Progenitor cell of endocrine pancreas (in vitro differentiated cells): ENCODE measurements at places on chromosomes 7 and 10.

DNA sequence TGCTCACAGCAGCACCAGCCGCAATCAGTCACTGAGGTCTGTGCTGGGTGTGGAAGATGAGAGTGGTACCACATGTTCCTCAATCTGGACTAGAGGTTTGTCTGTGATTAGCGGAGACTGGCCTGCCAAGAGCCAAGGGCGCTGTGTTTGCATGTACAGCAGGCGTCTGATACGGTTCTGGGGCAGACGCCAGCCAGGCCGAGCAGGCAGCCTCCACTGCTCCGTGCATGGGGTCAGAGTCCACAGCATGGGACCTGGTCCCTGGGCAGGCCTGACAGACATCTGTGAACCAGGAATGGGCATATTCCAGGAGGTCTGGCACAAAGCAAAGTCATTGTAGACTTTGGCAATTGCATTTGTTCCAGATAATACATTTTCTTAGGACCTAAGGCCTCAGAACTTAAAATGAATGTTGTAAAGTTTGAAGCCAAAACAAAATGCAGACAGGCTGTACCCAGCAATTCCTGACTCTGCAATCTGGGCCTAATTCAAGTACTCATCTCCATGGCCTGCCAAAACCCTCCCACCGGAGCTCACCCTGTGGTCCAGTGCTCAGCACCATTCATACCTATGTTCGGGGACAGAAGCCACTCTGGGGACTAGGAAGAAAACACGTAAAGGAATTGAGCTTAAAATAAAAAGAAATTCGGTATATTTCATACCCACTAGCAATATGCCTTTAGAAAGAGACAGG is 50.0 kb upstream of the FAM20C start:
- H3K4me3 ChIP-seq = no peak overlapping the region
- no peak overlapping the region for H3K27ac ChIP-seq
- H3K4me1 ChIP-seq = peaks cover 7% of the 10 kb centered on the region
- no peak for DNase-seq
- peaks cover 12% of the 10 kb centered on the region for H3K36me3 ChIP-seq
- peaks cover 8% of the 10 kb centered on the region for H3K27me3 ChIP-seq

DNA sequence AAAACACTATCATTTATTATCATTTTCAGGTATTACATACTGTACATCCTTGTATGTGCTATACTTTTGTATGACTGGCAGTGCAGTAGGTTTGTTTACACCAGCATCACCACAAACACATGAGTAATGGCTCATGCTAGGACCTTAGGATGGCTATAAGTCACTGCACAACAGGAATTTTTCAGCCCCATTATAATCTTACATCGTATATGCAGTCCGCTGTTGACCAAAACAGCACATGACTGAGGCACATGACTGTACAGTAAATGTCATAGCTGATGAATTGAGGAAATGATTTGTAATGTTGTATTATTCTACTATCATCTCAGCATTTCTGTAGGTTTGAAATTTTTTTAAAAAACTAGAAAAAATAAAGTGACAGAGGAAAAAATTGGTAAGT is 38.6 kb downstream of the BPGM start:
- H3K4me1 ChIP-seq = peaks cover 2% of the 10 kb centered on the region
- H3K4me3 ChIP-seq = no peak overlapping the region
- no peak for DNase-seq
- no peaks in the 10 kb centered on the region for H3K36me3 ChIP-seq

GRCh38 chr7:107043491-107043890 is 1.0 kb upstream of the PRKAR2B start:
- H3K4me3 ChIP-seq = peak overlapping the region; percentile 68
- peaks cover 18% of the 10 kb centered on the region for H3K4me1 ChIP-seq
- no peak for DNase-seq
- peaks cover 1% of the 10 kb centered on the region for H3K36me3 ChIP-seq
- H3K27ac ChIP-seq = no peak overlapping the region

- H3K27me3 ChIP-seq = no peaks in the 10 kb centered on the region
- no peak for DNase-seq
- no peaks in the 10 kb centered on the region for H3K4me1 ChIP-seq
- no peak overlapping the region for H3K4me3 ChIP-seq
These were observed 81.0 kb downstream of the SAMD9 start for GRCh38 chr7:93036807-93037206.

DNA sequence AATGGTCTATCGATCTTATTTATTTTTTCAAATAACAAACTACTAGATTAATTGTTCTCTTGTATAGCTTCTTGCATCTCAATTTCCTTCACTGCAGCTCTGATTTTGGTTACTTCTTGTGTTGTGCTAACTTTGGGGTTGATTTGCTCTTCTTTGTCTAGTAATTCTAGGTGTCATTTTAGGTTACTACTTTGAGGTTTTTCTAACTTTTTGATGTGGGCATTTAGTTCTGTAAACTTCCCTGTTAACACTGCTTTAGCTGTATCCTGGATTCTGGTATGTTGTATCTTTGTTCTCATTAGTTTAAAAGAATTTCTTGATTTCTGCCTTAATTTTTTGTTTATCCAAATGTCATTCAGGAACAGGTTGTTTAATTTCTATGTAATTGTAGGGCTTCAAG is 1188.0 kb downstream of the DNAJB9 start:
- no peaks in the 10 kb centered on the region for H3K27me3 ChIP-seq
- no peak for DNase-seq
- no peaks in the 10 kb centered on the region for H3K4me1 ChIP-seq
- H3K27ac ChIP-seq = no peak overlapping the region
- H3K4me3 ChIP-seq = no peak overlapping the region

- H3K27ac ChIP-seq = no peak overlapping the region
- H3K27me3 ChIP-seq = no peaks in the 10 kb centered on the region
- DNase-seq = no peak
- peaks cover 11% of the 10 kb centered on the region for H3K4me1 ChIP-seq
- H3K36me3 ChIP-seq = no peaks in the 10 kb centered on the region
- no peak overlapping the region for H3K4me3 ChIP-seq
These were observed 223.9 kb downstream of the GPR158 start for GRCh38 chr10:25398680-25399079.

DNA sequence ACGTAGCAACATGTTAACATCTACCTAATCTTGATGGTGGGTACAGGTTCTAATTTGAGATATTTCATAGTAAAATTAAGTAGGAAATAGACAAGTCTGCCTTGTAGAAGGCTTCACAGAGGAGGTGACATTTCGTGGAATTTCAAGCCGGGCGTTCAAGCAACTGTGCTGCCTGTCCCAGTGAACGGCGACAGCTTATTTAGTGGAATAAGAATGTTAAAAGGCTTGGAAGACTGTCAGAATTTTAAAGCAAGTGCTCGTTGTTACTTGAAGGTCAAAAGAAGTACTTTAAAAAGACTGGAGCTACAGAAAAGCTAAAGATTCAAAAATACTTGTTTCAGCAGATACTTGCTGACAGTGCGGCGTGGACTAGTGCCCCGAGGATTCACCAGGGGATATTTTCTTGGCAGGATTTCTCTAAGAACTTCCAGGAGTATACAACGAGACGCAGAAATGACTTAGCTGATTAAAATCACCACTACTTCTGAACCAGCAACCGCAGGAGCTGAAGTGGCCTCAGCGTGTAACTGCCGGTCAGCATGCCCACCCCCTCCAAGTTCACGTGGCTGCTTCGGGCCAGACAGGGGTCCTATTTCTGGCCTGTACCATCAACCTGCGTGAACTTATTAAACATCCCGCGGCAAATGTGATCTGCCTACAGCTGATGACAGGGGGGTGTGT is 46.5 kb downstream of the CTBP2 start:
- no peaks in the 10 kb centered on the region for H3K27me3 ChIP-seq
- H3K36me3 ChIP-seq = peaks cover 20% of the 10 kb centered on the region
- H3K27ac ChIP-seq = peak overlapping the region; percentile 3
- no peak overlapping the region for H3K4me3 ChIP-seq

DNA sequence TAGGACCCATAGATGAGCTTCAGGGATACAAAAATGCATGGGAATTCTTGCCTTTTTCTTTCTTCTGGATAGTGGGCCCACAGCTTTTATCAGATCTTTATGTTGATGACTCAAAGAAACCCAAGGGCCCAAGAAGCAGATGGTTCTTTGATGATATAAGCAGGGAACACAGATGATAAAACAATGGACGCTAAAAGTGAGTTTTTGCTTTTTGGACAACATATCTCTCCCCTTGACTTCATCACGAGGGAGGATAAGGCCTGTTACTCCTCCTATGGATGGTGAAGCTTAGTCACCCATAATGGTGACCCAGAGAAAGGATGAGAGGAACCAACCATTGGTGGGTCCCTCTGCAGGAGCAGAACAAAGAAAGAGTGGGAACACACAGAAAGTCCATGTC is 6.5 kb upstream of the OGA start:
- H3K36me3 ChIP-seq = peaks cover 2% of the 10 kb centered on the region
- H3K4me3 ChIP-seq = no peak overlapping the region
- peaks cover under 1% of the 10 kb centered on the region for H3K4me1 ChIP-seq

DNA sequence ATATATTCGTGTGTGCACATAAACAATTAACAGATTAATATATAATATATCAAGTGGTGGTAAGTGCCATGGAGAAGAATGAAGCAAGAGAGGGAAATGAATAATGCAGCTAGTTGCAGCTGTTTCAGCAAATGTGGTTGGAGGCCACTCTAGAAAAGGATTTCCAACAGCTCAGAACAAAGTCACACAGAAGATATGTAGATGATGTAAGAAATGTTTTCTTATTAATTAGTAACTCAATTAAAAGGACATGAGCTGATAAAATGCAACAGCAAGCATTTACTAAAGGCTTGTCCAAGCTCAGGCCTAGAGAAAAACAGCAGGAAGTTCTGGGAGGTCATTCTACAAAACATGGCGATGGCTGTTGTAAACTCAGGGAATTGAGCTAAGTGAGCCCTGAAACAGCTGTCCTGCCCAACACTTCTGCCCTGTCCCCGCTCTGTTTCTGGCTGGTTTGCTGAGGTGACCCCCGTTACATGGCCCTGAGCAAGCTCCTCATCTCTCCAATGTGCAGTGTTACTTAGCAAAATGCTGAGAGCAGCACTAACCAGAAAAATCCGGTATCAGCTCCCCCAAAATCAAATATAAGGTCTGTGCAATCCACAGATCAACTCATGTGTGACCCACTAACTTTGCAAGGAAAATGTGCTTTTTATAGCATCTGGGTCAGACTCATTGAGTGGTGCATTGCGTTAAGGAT is 23.4 kb upstream of the C10orf67 start:
- no peaks in the 10 kb centered on the region for H3K4me1 ChIP-seq
- H3K4me3 ChIP-seq = no peak overlapping the region
- H3K27me3 ChIP-seq = peaks cover 8% of the 10 kb centered on the region
- no peak for DNase-seq

DNA sequence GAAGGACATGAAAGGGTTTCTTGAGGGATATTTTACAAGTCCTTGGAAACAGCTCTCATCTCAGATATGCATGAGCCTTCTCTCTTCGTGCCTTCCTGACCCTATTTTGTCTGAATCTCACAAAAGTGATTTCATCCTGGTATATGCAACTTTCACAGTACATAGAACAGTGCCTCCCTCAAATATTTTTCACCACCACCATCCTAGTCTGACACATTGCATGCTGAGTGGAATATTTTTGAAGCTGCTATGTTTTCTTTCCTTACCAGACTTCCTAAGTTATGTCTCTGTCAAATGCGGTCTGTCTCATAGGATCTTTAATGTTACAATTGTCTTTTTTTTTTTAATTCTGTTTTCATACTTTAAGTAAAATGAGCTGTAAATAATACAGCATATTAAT is 673.3 kb upstream of the LRRN3 start:
- no peaks in the 10 kb centered on the region for H3K36me3 ChIP-seq
- peaks cover 15% of the 10 kb centered on the region for H3K4me1 ChIP-seq
- H3K27me3 ChIP-seq = peaks cover 11% of the 10 kb centered on the region
- DNase-seq = no peak
- H3K4me3 ChIP-seq = no peak overlapping the region

GRCh38 chr10:120511165-120511564 is 54.1 kb downstream of the PLPP4 start:
- no peaks in the 10 kb centered on the region for H3K4me1 ChIP-seq
- no peak overlapping the region for H3K27ac ChIP-seq

GRCh38 chr10:31031205-31031557 is 484 bp downstream of the ZNF438 start:
- peaks cover 3% of the 10 kb centered on the region for H3K27me3 ChIP-seq
- no peak for DNase-seq
- no peaks in the 10 kb centered on the region for H3K36me3 ChIP-seq
- H3K4me3 ChIP-seq = peak overlapping the region; percentile 88
- peaks cover 11% of the 10 kb centered on the region for H3K4me1 ChIP-seq
- peak overlapping the region; percentile 98 for H3K27ac ChIP-seq

DNA sequence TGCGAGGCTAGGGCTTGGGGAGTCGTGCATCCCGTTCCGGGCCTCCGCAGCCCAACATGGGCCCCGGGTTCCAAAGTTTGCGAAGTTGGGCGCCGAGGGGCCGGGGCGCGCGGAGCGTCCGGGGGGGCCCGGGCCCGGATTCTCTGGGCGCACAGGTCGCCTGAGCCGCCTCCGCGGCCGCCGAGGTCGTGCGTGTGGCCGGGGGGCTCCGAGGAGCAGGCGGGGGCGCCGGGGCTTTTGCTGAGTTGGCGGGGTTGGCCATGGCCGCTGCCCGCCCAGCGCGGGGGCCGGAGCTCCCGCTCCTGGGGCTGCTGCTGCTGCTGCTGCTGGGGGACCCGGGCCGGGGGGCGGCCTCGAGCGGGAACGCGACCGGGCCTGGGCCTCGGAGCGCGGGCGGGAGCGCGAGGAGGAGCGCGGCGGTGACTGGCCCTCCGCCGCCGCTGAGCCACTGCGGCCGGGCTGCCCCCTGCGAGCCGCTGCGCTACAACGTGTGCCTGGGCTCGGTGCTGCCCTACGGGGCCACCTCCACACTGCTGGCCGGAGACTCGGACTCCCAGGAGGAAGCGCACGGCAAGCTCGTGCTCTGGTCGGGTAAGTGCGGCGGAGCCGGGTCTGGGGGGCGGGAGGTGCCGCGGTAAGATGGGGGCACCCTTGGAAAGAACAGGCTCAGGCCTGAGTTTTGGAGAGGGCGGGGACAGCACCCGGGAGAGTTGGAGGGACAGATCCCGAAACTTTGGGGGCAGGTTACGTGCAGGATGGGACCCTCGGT is 643 bp downstream of the SMO start:
- H3K27ac ChIP-seq = peak overlapping the region; percentile 95
- H3K36me3 ChIP-seq = peaks cover 7% of the 10 kb centered on the region
- DNase-seq = peak; percentile 37
- peak overlapping the region; percentile 95 for H3K4me3 ChIP-seq
- H3K27me3 ChIP-seq = peaks cover 3% of the 10 kb centered on the region

GRCh38 chr10:78805176-78805575 is 263.6 kb upstream of the ZMIZ1 start:
- no peak overlapping the region for H3K4me3 ChIP-seq
- peaks cover 34% of the 10 kb centered on the region for H3K27me3 ChIP-seq
- H3K36me3 ChIP-seq = no peaks in the 10 kb centered on the region

GRCh38 chr7:157662110-157662791 is 325.4 kb downstream of the DNAJB6 start:
- H3K27ac ChIP-seq = no peak overlapping the region
- peaks cover 8% of the 10 kb centered on the region for H3K27me3 ChIP-seq
- H3K36me3 ChIP-seq = no peaks in the 10 kb centered on the region
- no peak for DNase-seq

DNA sequence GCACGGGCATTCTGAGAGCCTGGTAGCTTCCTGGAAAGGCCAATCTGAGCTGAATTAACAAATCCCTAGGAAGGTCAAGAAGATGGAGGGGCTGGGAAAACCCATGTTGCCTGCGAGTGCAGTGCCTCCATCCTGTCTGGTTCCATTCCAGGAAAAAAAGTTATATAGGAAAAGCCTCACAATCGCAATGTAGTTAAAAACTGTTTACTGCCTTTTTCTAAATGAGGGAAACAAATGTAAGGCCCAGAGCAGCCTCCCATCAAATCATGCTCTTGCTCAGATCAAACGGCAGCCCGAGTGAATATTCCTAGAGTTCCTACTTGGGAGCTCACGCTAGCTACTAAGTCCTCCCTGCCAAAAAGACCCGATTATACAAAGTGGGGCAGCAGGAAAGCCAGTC is 179.9 kb downstream of the KCNMA1 start:
- peaks cover 22% of the 10 kb centered on the region for H3K4me1 ChIP-seq
- no peak for DNase-seq
- H3K36me3 ChIP-seq = no peaks in the 10 kb centered on the region
- peaks cover 63% of the 10 kb centered on the region for H3K27me3 ChIP-seq
- H3K27ac ChIP-seq = no peak overlapping the region
- H3K4me3 ChIP-seq = no peak overlapping the region
